ENCODE measurements at places on chromosomes 6 and 20. TPM values are rescaled to one million over a fixed set of nuclear protein-coding genes. Genes with fewer than 3 reads are reported as not detected.

DNA sequence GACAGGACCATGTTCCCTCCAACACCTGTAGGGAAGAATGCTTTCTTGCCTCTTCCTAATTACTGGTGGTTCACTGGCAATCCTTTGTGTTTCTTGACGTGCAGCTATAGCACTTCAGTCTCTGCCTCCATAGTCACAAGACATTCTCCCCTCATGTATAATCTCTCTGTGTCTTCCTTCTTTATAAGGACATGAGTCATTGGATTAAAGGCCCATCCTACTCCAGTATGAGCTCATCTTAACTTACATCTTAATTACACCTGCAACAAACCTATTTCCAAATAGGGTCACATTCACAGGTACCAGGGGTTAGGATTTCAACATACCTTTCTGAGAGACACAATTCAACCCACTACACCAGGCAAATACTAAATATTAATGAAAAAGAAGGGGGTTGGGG is 213.6 kb downstream of the RNGTT start:
- peaks cover 7% of the 10 kb centered on the region for H3K36me3 ChIP-seq
- H3K27me3 ChIP-seq = no peaks in the 10 kb centered on the region
- no peaks in the 10 kb centered on the region for H3K4me1 ChIP-seq
- no peak overlapping the region for H3K4me3 ChIP-seq
- no peak overlapping the region for H3K27ac ChIP-seq

DNA sequence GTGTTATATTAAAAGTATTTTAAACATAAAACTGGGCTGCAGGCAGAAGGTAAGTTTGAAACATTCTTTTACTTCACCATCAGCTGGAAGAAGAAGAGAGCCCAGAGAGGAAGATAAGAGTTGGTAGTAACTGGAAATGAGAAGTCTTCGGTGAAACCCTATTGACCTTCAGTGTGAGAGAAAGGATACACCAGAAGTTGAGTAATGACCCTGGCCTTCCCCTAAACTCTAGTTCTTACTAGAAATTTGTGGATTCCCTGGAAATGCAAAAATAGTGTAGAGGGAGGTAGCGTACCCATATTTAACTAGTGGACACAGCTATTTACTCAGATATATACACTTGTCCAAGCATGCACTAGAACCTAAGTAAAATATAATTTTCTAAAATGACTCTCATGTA is 8.0 kb upstream of the EPM2A start:
- DNase-seq = no peak
- H3K4me1 ChIP-seq = peaks cover 6% of the 10 kb centered on the region

- no peak overlapping the region for H3K4me3 ChIP-seq
- H3K27ac ChIP-seq = no peak overlapping the region
- no peaks in the 10 kb centered on the region for H3K36me3 ChIP-seq
- no peaks in the 10 kb centered on the region for H3K27me3 ChIP-seq
- no peak for DNase-seq
Observed at GRCh38 chr20:40821429-40821828, 132.4 kb upstream of the MAFB start.

- DNase-seq = no peak
- no peaks in the 10 kb centered on the region for H3K36me3 ChIP-seq
- no peak overlapping the region for H3K4me3 ChIP-seq
- H3K4me1 ChIP-seq = peaks cover 24% of the 10 kb centered on the region
Observed at GRCh38 chr6:154930451-154930851, 64.7 kb upstream of the TIAM2 start.

DNA sequence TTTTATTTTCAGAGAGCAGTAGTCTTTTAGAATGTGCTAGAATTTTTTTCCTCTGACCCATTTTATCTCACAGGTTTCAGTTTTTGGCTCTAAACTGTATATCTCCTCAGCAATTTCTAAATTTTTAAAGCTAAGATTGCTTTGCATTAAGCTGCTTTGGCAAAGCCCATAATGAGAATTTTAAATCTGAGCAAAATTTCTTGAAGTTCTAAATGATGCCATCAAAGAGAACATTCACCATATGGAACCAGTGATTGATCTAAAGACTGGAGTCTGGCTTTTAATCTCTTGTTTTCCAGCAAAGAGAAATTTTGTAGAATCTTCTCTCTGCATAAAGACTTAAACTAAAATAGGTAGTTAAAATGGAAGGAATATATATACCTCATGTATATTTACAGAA is 313.6 kb downstream of the TBC1D32 start:
- H3K4me1 ChIP-seq = no peaks in the 10 kb centered on the region
- no peak for DNase-seq

GRCh38 chr6:166998256-166999144 is 697 bp upstream of the CEP43 start:
- H3K36me3 ChIP-seq = no peaks in the 10 kb centered on the region
- peak overlapping the region; percentile 77 for H3K27ac ChIP-seq
- no peak for DNase-seq
- no peaks in the 10 kb centered on the region for H3K27me3 ChIP-seq
- H3K4me3 ChIP-seq = peak overlapping the region; percentile 77
- peaks cover 30% of the 10 kb centered on the region for H3K4me1 ChIP-seq

DNA sequence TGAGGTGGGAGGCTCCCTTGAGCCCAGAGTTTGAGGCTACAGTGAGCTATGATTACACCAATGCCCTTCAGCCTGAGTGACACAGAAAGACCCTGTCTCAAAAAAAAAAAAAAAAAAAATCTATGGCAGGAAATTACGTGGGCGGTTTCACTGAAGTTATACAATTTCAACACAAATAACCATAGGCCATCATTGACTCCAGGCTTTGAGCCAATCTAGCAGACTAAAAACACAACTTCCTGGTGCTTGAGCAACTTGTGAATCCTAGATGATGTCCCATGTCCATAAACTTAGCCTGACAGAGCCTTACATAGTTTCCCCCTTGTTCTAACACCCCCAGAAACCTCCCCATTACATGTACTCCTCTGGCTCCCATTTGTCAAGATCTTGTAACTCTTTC is 131.8 kb downstream of the QRSL1 start:
- H3K27ac ChIP-seq = no peak overlapping the region
- DNase-seq = peak; percentile 33
- no peaks in the 10 kb centered on the region for H3K36me3 ChIP-seq
- no peaks in the 10 kb centered on the region for H3K4me1 ChIP-seq

GRCh38 chr20:18394363-18394762 is 72.5 kb downstream of the DZANK1 start:
- H3K27me3 ChIP-seq = no peaks in the 10 kb centered on the region
- no peaks in the 10 kb centered on the region for H3K4me1 ChIP-seq
- H3K27ac ChIP-seq = no peak overlapping the region
- H3K36me3 ChIP-seq = no peaks in the 10 kb centered on the region
- H3K4me3 ChIP-seq = no peak overlapping the region
- no peak for DNase-seq

- no peak overlapping the region for H3K27ac ChIP-seq
- H3K27me3 ChIP-seq = peaks cover 3% of the 10 kb centered on the region
Observed at GRCh38 chr20:57325632-57326356, 3.8 kb upstream of the SPO11 start.

DNA sequence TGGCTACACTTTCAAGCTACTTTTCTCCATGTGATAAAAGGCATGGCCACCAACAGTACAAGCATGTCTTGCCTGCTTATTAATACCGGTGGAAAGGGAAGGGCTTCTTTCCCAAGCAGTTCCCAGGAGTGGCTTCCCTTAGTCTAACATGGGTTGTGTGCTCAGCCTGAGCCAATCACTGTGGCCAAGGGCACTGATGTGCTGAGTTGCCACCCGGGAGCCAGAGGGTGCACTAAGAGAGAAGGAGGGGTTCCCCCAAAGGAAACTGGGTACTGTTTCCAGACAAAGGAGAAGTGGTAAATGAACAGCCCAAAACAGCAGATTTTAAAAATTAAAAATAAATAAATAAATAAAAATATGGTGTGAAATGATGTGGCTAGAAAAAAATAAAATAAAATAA is 68.5 kb downstream of the BANF2 start:
- H3K4me3 ChIP-seq = no peak overlapping the region
- H3K27me3 ChIP-seq = no peaks in the 10 kb centered on the region
- DNase-seq = no peak
- H3K27ac ChIP-seq = no peak overlapping the region
- no peaks in the 10 kb centered on the region for H3K36me3 ChIP-seq

DNA sequence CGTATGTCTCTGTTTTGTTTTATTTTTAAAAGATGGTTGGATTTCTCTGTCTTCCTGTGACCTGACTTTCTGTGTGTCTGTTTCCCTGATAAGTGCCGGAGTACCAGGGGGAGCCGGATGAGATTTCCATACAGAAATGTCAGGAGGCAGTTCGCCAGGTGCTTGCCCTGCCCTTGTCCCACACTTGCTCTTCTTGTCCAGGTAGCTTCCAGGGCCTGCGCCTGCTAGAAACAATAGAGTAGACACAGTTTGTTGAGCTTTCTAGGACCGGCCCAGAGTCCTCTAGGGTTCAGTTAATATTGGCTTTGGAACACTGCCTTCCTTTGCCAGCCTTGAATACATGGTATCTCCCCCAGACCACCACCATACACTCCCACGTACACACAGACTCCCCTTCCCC is 3.9 kb downstream of the ITPA start:
- no peak for DNase-seq
- no peak overlapping the region for H3K4me3 ChIP-seq
- H3K4me1 ChIP-seq = no peaks in the 10 kb centered on the region
- no peaks in the 10 kb centered on the region for H3K27me3 ChIP-seq
- H3K27ac ChIP-seq = no peak overlapping the region

GRCh38 chr20:57200882-57201695 is 65.4 kb downstream of the BMP7 start:
- H3K27me3 ChIP-seq = no peaks in the 10 kb centered on the region
- no peak overlapping the region for H3K4me3 ChIP-seq
- peak; percentile 30 for DNase-seq
- H3K4me1 ChIP-seq = peaks cover 16% of the 10 kb centered on the region

DNA sequence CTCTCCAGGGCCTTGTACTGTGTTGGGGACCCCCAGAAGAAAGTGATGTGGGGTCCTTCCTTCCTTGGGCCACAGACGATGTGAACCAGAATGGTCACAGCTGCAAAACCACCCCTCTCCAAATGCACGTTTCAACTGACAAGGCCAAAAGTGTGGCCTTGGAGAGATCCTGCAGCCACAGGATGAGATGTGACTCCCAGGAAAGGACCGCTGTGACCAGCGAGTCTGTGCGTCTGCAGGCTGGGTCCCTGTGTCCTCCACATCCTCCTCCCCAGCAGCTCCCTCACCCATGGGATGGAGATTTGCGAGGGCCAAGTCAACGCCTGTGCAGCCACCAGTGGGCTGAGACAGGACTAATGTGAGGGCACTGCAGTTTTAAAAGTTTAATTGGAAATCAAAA is 247.0 kb downstream of the ERMARD start:
- DNase-seq = no peak
- peaks cover 5% of the 10 kb centered on the region for H3K36me3 ChIP-seq
- H3K4me3 ChIP-seq = no peak overlapping the region
- no peak overlapping the region for H3K27ac ChIP-seq

DNA sequence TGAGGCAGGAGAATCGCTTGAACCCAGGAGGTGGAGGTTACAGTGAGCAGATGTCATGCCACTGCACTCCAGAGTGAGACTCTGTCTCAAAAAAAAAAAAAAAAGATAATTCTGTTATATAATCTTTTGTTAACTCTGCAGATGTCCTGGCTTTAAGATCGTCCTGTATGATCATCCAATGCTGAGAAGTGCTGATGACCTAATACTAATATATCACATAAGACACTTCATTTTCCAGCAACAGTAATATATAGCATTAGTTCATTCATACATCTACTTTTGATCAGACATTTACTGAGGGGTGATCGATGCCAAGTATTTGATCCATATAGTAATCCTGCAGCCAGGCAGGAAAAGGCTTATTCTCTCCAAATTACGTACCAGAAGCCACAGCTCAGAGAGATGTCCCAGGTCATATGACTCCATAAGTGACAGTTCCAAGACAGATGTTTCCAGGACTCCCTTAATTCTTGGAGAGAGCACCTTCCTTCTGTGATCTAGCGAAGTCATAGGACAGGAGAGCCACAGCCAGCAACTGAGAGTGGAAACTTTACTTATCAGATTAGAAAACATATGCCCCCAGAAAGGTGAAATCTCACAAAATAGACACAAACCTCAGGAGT is 60.7 kb downstream of the SHLD1 start:
- H3K4me3 ChIP-seq = no peak overlapping the region
- H3K36me3 ChIP-seq = no peaks in the 10 kb centered on the region
- DNase-seq = no peak
- H3K27me3 ChIP-seq = no peaks in the 10 kb centered on the region
- H3K4me1 ChIP-seq = no peaks in the 10 kb centered on the region

DNA sequence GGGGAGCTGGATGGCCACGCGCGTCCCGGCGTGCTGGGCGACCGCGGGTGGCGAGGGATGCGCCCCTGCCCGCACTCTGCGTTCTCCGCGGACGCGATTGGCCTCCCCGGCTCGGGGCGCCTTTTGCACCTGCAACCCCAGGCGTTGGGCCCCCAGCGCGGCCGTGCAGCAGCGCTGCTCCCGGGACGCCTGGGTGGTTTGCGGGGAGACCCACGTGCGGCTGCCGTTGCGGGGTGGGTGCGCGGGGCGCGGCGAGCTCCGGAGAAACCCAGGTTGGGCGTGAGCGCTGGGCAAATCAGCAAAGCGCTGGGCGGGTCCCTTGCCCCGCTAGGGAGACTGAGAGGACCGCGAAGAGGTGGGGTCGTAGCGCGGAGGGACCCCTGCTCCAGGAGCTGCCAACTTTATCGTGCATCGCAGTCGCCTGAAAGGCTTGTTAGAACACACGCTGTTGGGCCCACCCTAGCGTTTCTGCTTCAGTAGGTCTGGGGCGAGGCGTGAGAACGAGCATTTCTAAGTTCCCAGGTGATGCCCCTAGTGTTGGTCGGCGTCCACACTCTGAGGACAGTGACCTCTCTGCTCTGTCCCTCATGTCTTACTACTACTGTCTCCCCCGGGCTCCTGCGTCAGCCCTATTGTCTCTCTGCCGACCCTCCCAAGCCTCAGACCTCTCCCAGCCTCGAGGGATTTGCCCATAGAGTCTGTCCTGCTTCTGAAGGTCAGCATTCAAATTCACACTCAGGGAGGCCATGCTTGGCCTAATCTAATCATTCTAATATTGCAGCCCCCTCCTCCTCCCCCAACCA is 538 bp upstream of the ZFP64 start:
- H3K27ac ChIP-seq = peak overlapping the region; percentile 91
- H3K36me3 ChIP-seq = no peaks in the 10 kb centered on the region
- no peaks in the 10 kb centered on the region for H3K27me3 ChIP-seq
- DNase-seq = peak; percentile 53

Gene SIRPB1
- total RNA-seq = 1.4 TPM

Gene SALL4
- 0.61 TPM for total RNA-seq

Gene FLRT3
- 15.7 TPM for total RNA-seq

Gene OXT
- not detected for total RNA-seq

Gene TMEM200A
- total RNA-seq = not detected

Gene PRRT1
- 0.17 TPM for total RNA-seq

Gene CST4
- not detected for total RNA-seq

Measured in MCF 10A (cell line).